Frontal cortex (tissue), 4 donors: ENCODE measurements at places on chromosomes 12 and 14.

DNA sequence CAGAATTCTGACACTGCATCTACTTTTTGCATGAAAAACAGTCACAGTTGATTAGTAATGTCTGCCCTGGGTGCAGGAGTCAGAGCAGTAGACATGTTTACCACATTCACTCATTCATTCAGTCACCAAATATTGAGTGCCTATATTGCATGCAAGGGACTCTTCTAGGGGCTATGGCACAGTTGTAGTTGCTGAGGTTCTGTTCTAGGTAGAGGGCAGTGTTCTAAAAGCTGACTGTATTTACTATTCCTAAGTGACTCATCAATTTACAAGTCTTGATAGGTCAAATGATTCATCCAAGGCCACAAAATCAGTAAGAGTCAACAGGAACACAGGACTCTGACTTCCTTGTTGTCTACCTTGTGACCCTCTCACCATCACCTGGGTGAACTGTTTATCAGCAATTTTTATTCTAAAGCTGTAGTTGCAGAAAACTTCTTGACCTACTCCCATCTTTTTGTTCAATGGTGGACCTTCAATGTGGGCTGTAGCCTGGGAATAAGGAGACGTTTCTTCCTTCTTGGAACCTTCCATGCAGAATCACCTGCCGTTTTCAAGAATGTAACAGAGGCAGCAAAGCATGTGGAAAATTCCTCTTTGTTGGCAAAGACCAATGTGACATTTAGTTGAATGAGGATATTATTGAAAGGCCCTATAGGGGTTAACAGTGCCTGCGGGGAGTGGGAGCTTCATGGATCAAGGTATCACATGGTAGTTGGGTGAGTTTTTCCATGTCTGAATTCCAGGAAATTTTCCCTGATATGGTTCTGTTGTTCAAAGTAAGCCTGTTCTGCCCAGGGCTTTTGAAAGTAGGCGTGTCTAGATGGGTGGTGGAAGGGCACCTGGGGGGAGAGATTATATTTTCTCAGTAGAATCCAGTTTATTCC, 223.2 kb downstream of the KTN1 start:
- DNase-seq: no peak

- no peak for DNase-seq
Observed at GRCh38 chr14:96403409-96403808, 11.5 kb downstream of the AK7 start.

- DNase-seq: no peak
Observed at GRCh38 chr12:115001571-115002180, 317.7 kb upstream of the TBX3 start.

- no peak for DNase-seq
Observed at GRCh38 chr12:85821759-85822158, 14.4 kb downstream of the RASSF9 start.

DNA sequence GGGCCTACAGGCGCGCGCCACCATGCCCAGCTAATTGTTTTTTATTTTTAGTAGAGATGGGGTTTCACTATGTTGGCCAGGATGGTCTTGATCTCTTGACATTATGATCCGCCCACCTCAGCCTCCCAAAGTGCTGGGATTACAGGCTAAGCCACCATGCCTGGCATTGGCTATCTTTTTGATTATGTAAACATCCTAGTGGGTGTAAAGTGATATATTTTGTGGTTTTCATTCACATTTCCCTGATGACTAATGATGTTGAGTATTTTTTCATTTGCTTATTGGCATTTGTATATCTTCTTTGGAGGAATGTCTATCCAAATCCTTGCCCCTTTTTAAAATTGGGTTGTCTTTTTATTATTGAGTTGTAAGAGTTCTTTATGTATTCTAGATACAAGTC, 16.3 kb downstream of the CREBL2 start:
- no peak for DNase-seq

- DNase-seq: no peak
Observed at GRCh38 chr12:130179191-130179590, 16.9 kb downstream of the FZD10 start.

- DNase-seq: no peak
Observed at GRCh38 chr14:38971258-38971921, 131.6 kb downstream of the SEC23A start.

GRCh38 chr12:39830852-39831520, 211.4 kb upstream of the ABCD2 start:
- DNase-seq: no peak

DNA sequence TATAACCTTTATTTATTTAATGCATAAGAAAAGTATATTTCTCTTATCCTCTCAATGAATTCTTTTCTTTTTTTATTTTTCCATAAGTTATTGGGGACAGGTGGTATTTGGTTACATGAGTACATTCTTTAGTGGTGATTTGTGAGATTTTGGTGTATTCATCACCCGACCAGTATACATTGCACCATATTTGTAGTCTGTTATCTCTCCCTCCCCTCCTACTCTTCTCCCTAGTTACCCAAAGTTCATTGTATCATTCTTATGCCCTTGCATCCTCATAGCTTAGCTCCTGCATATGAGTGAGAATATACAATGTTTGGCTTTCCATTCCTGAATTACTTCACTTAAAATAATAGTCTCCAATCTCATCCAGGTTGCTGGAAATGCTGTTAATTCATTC, 1900.0 kb upstream of the SEL1L start:
- no peak for DNase-seq

DNA sequence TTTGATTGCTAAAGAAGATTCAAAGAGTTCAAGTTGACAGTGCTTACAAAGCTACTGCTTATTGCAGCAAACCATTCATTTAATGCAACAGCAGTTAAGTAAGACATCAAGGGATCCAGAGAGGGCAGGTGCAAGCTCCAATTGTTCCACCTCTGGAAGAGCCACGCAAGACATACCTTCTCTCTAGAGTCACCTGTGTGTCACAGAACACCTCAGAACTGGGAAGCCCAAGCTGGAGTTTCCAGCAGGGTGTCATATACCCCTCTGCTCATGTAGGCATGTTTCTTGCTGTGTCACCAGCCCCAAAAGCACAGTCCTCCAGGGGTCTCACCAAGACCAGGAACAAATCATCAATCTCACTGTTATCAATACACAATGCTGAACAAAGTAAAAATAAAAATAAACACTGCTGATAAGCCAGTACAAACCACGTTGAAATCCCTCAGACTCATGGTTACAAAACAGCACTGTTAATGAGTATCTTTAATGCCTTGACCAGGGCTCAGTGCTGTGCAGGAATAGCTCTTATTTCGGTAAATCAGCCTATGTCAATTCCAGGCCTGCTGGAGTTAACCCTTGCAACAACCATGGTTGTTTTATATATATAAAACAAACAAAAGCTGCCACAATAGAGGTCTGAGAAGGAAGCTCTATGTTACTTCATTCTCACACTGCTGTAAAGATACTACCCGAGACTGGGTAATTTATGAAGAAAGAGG, 37.4 kb upstream of the BATF start:
- DNase-seq: no peak

- no peak for DNase-seq
Observed at GRCh38 chr14:52352569-52352968, 38.5 kb downstream of the PTGER2 start.

DNA sequence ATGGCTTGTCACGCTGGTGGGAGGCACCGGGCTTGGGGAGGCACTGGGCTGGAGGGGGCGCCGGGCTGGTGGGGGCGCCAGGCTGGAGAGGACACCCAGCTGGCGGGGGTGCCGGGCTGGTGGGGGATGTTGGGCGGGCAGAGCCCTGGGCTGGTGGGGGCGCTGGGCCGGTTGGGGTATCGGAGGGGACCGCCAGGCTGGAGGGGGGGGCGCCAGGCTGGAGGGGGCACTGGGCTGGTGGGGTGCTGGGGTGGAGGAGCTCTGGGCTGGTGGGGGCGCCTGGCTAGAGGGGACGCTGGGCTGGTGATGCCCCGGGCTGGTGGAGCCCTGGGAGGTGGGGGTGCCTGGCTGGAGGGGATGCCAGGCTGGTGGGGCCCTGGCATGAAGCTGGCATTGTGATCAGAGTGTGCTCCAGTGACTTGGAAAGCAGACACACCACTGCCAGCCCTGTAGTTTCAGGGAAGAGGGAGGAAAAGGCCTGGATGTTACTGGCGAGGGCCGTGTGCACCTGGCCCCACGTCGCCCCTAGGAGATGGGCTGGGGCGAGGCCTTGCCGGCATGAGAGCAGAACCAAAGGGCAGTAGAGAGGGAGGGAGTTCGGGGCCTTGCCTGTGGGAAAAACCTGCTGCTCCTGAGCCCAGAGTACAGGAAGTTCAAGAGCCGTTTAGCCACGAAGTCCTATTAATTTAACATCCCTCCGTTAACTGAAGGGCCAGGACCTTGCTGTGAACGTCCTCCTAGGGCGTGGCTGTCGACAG, 13.1 kb downstream of the TEDC1 start:
- no peak for DNase-seq

GRCh38 chr12:32666018-32666417, 13.1 kb upstream of the DNM1L start:
- DNase-seq: no peak

GRCh38 chr12:9264546-9264945, 56.4 kb upstream of the PZP start:
- DNase-seq: no peak

GRCh38 chr12:62164036-62164435, 96.2 kb upstream of the USP15 start:
- no peak for DNase-seq

GRCh38 chr14:101508948-101509729, 52.2 kb upstream of the DIO3 start:
- no peak for DNase-seq

DNA sequence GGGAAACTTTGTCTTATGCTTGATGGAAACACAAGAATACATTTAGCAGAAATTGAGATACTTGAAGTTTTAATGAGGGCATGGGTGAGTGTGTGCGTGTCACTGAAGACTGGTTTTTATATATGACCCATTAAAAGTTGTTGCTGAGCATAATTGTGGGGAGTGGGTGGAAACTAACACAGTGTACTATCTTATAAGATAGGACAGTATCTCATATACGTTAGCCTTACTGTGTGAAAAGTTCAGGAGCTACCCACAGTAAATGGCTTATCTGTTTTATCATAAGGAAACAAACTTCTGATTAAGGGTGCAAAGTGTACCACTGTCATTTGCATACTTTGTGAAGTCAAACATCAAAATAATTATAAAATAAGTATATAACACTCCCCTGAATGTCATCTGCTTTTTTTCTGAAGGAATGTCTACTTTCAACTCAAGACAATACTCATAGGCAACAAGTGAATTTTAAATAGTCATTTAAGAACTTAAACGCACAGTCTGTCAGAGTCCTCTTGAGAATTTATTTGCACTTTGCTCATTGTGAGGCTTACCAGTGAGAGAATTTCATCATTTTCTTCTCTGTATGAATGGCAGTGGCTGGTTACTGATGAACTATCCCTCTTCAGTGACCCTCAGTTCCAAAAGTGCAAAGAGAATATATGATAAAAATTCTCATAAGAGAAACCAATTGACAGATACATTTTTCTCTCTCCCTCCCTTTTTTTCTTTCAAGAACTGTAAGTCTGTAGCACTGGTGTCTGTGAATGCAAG, 4.2 kb downstream of the PDE3A start:
- DNase-seq: no peak

GRCh38 chr12:4723226-4723625, 3.0 kb downstream of the GALNT8 start:
- no peak for DNase-seq

DNA sequence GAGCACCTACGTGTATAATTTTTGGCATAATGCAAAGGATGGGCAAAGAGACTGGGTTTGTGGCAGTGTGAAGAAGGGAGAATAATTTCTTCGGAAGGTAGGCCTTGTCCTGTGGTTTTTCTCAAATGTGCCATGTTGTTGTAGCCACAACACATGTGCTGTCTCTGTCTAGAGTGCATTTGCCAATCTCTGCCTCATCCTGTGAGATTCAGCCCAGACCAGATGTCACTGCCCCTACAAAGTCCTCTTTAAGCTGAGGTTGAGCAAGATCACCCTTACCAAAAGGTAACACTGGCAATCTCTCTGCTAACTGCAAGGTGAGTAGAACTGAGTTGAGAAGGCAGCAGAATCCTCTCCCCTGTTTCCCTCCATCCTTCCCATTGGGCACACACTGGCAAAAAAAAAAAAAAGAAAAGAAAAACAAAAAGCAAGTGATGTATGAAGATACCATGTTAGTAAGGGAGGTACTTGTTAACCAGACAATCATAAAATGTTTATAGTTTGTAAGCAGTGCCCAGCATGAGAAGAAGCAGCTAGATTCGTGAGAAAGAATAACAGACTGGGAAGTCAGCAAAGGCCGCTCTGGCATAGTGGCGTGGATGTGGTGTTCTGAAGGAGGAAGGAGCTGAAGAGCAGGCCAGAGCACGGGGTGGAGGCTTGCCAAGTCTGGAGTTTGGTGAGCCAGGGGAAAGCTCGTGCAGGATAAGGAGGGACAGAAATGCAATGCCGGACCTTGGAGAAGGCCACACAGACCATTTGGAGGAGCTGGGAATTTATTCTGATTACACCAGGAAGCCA, 18.9 kb downstream of the DYRK2 start:
- DNase-seq: no peak

DNA sequence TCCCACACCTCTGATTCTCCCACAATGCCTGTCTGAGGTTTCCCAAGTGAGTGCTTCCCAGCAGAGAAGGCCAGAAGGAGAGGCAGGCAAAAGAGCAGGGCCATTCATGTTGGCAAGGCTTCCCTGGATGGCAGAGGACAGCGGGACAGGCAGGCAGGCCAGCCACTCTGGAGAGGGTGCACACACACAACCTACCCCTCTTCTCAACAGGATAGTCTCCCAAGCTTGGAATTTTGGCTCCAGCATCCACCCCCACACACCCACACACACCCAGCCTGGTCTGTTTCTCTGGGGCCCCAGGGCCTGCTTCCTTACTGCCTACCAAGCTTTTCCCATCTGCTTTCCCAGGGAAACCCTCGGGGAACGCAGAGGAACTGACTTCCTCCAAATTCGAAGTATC, 15.4 kb upstream of the RACGAP1 start:
- no peak for DNase-seq

GRCh38 chr12:74619884-74620283, 82.2 kb downstream of the ATXN7L3B start:
- no peak for DNase-seq

GRCh38 chr12:87924149-87924548, 105.1 kb downstream of the C12orf50 start:
- no peak for DNase-seq

DNA sequence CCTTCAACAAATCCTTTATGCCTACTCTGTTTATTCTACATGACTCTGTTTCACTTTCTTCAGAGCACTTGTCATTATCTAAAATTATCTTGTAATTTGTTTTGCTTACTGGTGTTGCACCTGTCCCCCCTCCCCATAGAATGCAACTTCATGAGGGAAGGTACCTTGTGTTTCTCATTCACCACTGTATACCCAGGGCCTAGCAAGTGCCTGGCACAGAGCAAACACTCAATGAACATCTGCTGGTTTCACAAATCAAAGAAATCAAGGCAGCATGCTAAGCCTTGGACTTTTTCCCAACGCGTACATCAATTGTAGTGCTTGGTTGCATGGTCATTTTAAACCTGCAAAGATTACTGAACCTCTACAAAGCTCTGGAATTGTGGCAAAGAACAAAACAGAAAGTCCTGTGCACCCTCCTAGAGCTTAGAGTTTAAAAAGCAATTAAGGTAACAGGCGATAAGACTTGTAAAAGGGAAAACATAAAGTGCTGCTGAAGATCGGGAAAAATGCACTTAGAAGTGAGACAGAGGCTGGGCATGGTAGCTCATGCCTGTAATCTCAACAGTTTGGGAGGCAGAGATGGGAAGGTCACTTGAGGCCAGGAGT, 479.1 kb downstream of the MED13L start:
- DNase-seq: no peak
